ENCODE measurements at places on chromosomes 7 and 10. TPM values are rescaled to one million over a fixed set of nuclear protein-coding genes. Genes with fewer than 3 reads are reported as not detected.

Gene MYO1G
- 316 TPM for total RNA-seq

GRCh38 chr7:33050535-33051318 is 11.8 kb downstream of the NT5C3A start:
- peak; percentile 62 for ATAC-seq

DNA sequence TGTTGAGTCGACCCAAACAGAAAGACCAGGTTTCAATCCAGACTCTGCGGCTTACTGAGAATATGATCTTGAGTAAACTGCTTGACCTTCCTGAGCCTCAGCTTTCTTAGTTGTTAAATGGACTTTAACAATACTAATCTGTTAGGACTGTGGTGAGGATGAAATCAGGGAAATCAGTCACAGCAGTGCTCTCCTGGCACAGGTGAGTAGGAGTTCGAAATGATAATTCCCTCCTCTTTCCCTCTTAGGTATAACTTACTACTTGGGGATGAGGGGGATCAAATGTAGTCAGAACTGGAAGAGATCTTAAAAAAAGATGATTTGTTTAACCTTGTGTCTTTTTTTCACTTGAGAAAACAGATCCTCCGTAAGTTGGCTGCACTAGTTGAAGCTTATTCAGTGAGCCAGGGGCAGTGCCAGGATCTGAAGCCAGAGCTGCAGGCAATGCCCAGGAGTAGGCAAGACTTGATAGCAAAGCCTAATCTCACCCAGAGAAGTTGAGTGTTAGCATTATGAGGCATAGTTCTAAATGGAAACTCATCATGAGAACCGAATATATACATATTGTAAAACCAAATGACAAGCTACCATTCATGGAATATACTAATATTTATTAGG is 1.8 kb upstream of the MAGI2 start:
- no peak for ATAC-seq

- no peak for ATAC-seq
Observed at GRCh38 chr7:120833546-120833945, 24.4 kb downstream of the TSPAN12 start.

GRCh38 chr7:5418285-5418582 is 5.4 kb downstream of the TNRC18 start:
- no peak for ATAC-seq
